ENCODE measurements at places on chromosomes 6 and 20.

DNA sequence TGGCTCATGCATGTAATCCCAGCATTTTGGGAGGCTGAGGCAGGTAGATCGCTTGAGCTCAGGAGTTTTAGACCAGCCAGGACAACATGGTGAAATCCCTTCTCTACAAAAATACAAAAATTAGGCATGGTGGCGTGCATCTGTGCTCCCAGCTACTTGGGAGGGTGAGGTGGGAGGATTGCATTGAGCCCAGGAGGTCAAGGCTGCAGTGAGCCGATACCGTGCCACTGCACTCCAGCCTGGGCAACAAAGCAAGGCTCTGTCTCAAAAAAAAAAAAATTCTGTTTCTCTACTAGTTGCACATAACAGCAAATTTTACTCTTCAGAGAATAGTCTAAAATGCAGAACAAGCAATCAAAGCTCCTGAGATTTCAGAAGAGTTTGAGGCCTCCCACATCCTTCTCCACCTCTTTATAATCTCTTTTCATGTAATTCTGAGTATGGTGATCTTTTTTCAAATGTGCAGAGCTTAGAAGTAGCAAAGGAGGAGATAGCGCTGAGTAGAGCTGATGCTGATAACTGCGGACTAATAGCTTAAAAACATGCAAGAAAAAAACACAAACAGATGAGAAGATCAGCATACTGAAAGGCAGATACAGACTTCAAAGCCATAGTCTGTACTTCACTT lies 23.3 kb downstream of the LRRN4 start:
- peak; percentile 69 for DNase-seq

GRCh38 chr6:122838060-122838780 lies 49.2 kb downstream of the SMPDL3A start:
- no peak for DNase-seq

DNA sequence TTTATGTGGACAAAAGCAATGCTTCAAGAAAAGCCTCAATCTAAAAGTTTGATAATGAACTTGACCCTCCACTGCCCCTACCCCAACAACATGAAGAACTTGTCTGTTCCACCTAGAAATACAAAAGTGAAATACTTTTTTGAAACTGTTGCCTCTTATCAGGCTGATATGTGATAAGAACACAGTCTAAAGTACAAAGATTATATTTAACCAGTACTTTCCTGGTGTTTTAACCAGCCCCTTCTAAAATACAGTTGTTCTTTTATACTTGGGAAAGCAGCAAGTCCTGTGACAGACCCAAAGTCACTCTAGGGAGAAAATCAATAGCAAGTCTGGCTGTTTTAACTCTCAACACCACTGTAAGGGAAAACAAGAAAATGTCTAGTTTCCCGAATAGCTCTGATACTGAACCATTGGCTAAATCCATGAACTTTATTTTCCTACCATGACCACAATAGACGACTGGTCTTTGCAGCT lies 6.6 kb downstream of the OARD1 start:
- DNase-seq, result no peak

- no peak for DNase-seq
These were observed 380.8 kb upstream of the IMPG1 start for GRCh38 chr6:76453270-76453669.

DNA sequence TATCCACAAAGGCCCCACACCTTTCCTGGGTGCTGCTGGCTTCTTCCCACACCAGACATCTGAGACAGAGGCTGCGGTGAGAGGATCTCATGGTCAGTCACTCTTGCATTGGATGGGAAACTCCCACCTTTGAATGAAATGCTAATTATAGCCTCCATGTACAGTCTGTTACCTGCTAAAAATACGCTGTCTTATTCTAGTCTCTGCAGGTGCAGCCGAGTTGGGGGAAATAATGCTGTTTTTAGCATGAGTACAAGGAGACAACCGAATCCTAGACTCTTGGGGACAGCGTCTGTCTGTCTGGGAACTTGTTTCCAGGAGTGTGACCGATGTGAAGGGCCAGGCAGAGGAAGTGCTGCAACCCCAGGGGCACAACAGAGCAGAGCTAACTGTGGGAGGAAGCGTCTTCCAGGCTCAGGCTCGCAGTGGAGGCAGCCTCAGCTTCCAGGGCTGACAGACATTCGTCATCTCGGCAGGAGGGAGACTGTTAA lies 286.2 kb downstream of the PREX1 start:
- no peak for DNase-seq

GRCh38 chr6:32941214-32941768 lies 463 bp upstream of the HLA-DMB start:
- no peak for DNase-seq

GRCh38 chr6:166802401-166802800 lies 153.9 kb downstream of the RNASET2 start:
- DNase-seq, result no peak

GRCh38 chr6:135254471-135254870 lies 73.4 kb downstream of the MYB start:
- DNase-seq, result no peak

DNA sequence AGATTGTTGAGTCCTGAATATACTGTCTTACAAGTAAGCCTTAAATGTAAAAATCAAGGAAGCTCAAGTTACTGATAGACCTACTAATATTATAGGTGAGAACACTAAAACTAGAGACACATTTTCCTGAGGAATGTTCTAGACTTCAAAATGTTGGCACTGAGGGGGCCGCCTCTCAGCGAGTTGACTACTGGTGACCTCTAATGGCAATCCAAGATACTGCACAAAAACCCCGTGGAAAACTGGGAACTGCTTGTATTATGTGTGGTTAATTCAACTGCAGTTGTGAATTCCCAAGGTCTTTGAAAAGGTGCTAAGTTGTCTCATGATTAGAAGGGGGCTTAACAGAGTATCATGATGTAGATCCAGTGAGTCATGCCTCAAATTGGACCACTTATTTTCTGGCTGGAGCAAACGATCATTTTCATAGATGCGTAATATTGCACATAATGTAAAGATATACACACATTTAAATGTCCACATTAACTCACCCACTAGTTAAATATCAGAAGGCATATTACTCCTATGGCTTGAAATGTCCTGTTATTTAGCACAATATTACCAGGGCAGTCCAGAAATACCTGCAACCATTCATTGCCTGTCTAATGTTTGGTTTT lies 336.2 kb downstream of the FOXA2 start:
- no peak for DNase-seq

DNA sequence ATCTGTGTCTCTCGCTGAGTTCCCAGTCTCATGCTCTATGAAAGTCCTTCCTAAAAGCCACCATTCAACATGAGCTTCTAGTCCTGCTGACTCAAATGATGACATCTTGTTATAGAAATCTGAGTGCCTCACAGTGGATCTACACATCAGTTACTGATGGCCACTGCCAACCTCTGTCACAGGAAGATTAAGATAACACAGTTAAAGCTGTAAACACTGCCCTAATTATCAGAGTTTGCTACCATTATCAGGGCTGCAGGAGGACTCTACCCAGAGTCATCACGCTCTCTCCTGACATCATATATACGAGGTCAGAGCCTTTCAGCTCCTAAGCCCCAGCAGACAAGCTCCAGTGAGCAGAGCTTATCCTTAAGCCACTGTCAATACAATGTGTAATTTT lies 63.2 kb downstream of the HIVEP2 start:
- DNase-seq, result no peak

- DNase-seq, result no peak
These were observed 583.7 kb downstream of the EPM2A start for GRCh38 chr6:145151624-145152023.

- DNase-seq, result no peak
These were observed 493.1 kb downstream of the BTBD3 start for GRCh38 chr20:12410783-12411182.

- no peak for DNase-seq
These were observed 68.5 kb downstream of the ECT2L start for GRCh38 chr6:138864343-138864890.

- no peak for DNase-seq
These were observed 91.1 kb downstream of the MRPL14 start for GRCh38 chr6:44036196-44036595.

- DNase-seq, result no peak
These were observed 161.2 kb upstream of the OGFRL1 start for GRCh38 chr6:71127374-71127773.

DNA sequence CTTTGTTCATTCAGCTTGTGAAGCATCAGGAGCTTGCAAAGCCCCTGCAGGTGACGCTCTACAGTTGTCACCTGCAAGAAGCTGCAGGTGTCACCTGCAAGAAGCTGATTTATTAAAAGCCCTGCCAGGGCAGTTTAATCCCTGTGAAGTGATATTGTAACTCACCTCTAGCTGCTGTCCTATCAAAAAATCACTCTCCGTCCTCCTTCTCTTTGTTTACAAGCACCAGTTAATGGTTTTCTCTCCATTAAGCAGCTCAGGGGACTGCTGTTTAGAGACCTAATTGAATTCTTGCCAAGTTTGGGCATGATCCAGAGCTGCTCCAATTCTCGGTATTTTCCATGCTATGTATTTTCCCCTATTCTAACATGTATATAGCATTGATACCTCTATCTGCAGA lies 345.9 kb downstream of the ARHGAP18 start:
- DNase-seq, result no peak

GRCh38 chr6:13012977-13013680 lies 296.6 kb downstream of the PHACTR1 start:
- DNase-seq, result no peak

DNA sequence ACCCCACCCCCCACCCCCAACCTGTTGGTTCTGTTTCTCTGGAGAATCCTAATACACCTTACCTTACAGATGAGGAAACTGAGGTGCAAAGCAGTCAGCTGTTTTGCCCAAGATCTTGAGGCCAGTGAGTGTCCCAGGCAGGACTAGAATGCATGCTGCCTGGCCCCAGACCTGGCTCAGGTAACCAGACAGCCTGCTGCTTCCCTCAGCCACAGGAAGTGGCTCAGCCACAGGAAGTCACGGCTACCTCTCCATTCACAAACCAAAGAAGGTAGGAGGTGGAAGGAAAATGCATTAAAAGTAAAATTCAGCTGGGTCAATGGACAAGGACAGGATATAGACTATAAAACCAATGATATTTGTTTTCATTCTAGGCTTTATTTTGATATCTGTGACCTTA lies 517.6 kb downstream of the CD83 start:
- DNase-seq, result peak; percentile 74

DNA sequence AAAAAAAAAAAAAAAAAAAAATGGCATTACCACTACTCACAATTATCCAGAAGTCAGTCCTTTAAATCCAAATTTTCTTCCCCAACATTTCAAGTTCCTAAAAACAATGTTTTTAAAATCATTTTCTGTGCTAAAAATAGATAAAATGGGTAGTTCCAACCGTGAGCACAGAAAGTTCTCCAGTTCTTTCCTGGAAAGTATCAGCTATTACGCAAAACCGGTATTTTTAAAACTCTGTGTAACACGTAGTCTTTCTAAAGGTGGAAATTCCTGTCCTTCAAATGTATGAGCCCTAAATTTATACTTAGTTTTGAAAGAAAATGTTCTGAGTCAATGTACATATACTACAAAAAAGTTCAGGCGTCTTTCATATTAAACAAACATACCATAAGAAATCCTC lies 83.5 kb upstream of the SCAF8 start:
- no peak for DNase-seq

GRCh38 chr6:156848533-156848932 lies 71.4 kb downstream of the ARID1B start:
- no peak for DNase-seq
